ENCODE measurements at places on chromosomes 3 and 15. TPM values are rescaled to one million over a fixed set of nuclear protein-coding genes. Genes with fewer than 3 reads are reported as not detected.
A peak's percentile ranks its signal among the peaks of the same experiment; 100 is the strongest.

DNA sequence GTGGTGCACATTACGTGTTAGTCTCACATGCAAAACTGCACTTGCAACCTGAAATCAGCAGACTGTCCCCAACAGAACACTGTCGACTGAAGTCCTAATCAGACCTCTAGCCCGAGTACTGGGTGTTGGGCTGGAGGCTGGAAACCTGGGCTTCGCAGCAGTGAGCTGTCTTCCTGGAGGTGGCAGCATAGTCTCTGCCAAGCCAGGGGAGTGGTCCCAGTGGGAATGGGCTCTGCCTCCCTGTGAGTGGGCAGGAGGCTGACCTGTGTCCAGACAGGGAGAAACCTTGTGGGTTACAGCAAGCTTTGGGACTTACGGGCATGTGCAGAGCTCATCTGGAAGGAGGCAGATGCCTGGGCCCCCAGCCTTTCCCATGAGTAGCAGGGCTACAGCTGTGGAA is 38.2 kb upstream of the MYZAP start:
- no peaks in the 10 kb centered on the region for H3K27me3 ChIP-seq
- no peak overlapping the region for H3K4me3 ChIP-seq
- H3K27ac ChIP-seq: no peak overlapping the region
- no peak for DNase-seq
- H3K36me3 ChIP-seq: no peaks in the 10 kb centered on the region

GRCh38 chr3:157317895-157318294 is 118.8 kb upstream of the PTX3 start:
- no peak for DNase-seq
- no peaks in the 10 kb centered on the region for H3K4me1 ChIP-seq
- no peak overlapping the region for H3K4me3 ChIP-seq
- no peak overlapping the region for H3K27ac ChIP-seq
- no peaks in the 10 kb centered on the region for H3K27me3 ChIP-seq

DNA sequence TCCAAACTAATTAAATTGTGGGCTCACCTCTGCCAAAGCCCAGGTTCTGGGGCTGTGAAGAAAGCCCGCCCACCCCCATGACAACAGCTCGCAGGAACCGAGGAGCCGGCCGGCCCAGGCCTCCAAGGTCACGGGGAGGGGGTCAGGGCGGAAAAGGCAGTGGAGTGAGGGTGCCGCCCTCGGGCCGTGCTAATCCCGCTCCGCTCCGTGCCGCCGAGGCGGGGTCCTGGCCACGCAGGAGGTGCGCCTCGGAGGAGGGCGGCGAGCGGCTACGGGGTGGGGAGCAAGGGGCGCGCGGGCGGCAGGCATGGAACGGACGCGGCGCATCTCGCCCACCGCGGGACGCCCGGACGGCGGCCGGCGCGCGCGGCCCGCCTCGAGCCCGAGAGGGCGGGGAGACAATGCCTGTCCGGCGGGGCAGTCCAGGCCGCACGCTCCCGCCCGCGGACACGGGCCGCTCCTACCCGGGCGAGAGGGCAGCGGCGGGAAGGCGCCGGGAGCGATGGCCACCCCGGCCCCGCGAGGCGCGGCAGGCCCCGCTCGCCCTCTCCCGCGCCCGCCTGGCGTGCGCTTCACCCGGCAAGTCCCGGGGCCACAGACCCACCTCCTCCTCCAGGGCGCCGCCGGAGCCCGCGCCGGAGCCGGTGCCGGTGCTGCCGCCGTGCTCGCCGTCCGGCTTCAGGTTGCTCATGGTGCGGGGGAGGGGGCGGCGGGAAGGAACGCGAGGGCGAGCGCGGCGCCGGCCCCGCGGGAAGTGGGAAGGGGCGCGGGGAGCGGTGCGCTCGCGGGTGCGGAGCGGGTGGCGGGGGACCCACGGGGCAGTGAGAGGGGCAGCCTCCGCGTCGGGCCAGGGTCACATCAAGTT is 528 bp downstream of the RBPMS2 start:
- no peak overlapping the region for H3K27ac ChIP-seq
- no peak for DNase-seq
- no peaks in the 10 kb centered on the region for H3K4me1 ChIP-seq
- peaks cover 12% of the 10 kb centered on the region for H3K27me3 ChIP-seq
- no peaks in the 10 kb centered on the region for H3K36me3 ChIP-seq
- no peak overlapping the region for H3K4me3 ChIP-seq

DNA sequence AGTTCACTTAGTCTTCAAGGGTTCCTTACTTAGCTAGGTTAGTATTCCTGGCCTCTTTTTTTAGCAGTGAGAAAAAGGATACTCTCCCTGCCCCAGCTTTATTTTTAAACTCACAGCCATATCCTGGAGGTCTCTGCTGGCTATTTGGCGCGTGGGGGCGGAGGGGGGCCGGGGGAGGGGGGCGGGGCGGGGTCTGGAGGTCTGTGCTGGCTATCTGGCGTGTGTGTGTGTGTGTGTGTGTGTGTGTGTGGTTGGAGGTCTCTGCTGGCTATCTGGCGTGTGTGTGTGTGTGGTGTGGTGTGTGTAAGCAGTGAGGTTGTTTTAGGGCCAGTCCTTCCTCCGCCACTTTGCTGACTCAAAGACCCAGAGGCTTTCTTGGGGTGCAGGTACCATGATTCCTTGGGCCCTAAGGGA is 579 bp upstream of the PLAAT1 start:
- DNase-seq: no peak
- H3K4me3 ChIP-seq: no peak overlapping the region
- no peak overlapping the region for H3K27ac ChIP-seq
- no peaks in the 10 kb centered on the region for H3K36me3 ChIP-seq

DNA sequence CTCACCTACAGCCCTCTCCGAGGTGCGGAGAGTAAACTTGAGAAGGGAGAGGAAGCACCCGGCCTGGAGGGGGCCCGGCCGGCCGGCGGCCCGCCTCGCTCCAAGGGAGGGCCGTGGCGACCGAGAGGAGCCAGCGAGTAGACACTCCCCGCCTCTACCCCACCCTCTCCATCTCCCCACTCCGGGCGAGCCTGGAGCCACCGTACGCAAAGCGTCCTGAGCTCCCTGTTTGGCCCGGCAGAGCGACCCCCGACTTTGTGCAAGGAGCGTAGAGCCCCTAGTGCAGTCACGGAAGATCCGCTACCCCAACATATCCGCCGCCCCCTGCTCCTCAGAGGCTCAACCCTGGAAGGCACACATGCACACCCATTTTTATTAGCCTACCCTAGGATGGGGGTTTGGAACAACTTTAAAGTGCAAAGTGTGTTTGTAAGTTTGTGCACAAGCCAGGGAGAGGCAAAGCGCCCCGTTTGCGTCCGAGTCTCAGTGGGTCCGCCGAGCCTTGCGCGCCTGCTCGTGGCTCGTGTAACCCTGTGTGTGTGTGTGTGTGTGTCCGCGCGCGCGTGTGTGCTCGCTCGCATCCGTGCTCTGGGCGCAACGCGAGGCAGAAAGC is 508 bp upstream of the SMAD6 start:
- H3K27ac ChIP-seq: no peak overlapping the region
- H3K4me1 ChIP-seq: peaks cover 6% of the 10 kb centered on the region
- DNase-seq: peak; percentile 56
- H3K4me3 ChIP-seq: peak overlapping the region; percentile 76

DNA sequence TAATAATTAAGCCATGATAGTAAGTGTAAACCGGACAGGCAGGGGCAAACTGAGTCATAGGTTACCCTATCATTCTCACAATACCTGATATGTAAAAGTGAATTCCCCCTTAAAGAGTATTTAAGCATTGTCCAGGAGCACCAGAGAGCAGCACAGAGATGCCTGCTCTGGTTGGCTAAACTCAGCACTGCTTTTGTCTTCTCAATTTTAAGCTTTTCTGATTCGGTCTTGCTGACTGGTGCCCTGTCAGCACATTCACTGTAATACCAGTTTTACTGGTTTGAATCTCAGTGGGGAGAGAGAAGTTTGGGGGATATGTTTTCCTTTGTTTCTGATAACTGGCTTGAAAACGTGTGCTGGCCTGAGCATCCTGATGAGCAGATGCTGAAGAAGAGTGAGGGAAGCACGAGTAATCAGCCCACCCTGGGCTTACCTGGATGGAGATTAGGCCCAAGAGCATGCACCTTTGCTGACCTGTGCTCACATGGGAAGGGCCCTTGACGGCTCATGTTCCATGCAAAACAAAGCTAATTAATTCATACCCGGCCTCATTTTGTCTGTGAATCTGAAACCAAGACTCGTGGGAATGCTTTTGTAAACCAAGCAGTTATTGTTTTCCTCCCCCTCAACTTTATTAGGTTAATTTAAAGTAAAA is 208.5 kb upstream of the MRPL3 start:
- no peaks in the 10 kb centered on the region for H3K36me3 ChIP-seq
- no peaks in the 10 kb centered on the region for H3K4me1 ChIP-seq
- no peak for DNase-seq
- H3K27ac ChIP-seq: no peak overlapping the region
- no peak overlapping the region for H3K4me3 ChIP-seq

DNA sequence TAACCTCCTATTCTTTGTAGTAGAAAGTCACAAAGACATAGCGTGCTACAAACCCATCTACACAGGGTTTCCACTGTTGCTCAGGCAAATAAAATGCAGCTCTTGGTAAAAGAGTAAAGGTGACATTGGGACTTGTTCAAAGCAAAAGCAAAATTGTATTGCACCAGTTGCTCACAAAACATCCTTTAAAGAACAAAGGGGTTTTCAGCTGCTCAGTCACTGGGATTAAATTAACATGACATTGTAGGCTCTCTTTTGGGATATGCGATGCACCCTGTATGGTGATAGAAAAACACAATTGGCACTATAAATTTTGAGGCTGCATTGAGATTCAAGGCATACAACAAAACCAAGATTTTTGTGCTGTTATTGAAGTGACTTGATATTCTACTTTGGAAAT is 447.3 kb upstream of the CNTN3 start:
- no peak overlapping the region for H3K4me3 ChIP-seq
- no peaks in the 10 kb centered on the region for H3K4me1 ChIP-seq
- no peak for DNase-seq
- H3K27me3 ChIP-seq: no peaks in the 10 kb centered on the region
- H3K36me3 ChIP-seq: no peaks in the 10 kb centered on the region
- no peak overlapping the region for H3K27ac ChIP-seq

DNA sequence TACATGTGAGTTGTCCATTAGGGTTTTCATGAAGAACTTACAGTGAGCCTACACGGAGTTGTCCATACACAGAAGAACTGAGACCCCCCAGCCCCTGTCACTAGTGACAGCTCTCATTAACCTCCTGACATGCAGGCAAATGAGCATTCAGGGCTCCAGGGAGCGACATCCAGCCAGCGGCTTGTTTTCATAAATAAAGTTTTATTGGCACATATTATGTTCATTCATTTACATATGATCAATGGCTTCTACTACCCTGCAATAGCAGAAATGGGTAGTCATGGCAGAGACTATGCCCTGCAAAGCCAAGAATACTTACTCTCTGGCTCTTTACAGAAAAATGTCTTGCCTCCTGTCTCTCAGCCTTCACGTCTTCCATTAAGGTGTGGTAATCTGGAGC is 553.5 kb downstream of the EDEM1 start:
- H3K4me3 ChIP-seq: no peak overlapping the region
- no peak for DNase-seq
- H3K4me1 ChIP-seq: no peaks in the 10 kb centered on the region
- no peak overlapping the region for H3K27ac ChIP-seq
- no peaks in the 10 kb centered on the region for H3K36me3 ChIP-seq

- peak overlapping the region; percentile 95 for H3K27ac ChIP-seq
- DNase-seq: no peak
- H3K4me3 ChIP-seq: peak overlapping the region; percentile 87
- no peaks in the 10 kb centered on the region for H3K27me3 ChIP-seq
- peaks cover 58% of the 10 kb centered on the region for H3K4me1 ChIP-seq
Measured at GRCh38 chr3:48466386-48467109, 20.0 kb downstream of the ATRIP start.

- no peak overlapping the region for H3K27ac ChIP-seq
- H3K27me3 ChIP-seq: no peaks in the 10 kb centered on the region
- H3K36me3 ChIP-seq: no peaks in the 10 kb centered on the region
- no peak overlapping the region for H3K4me3 ChIP-seq
Measured at GRCh38 chr3:116314476-116314875, 130.8 kb downstream of the LSAMP start.

GRCh38 chr3:68090571-68090970 is 436.2 kb upstream of the SUCLG2 start:
- H3K4me3 ChIP-seq: no peak overlapping the region
- H3K4me1 ChIP-seq: peaks cover 41% of the 10 kb centered on the region
- no peaks in the 10 kb centered on the region for H3K36me3 ChIP-seq
- DNase-seq: no peak
- no peak overlapping the region for H3K27ac ChIP-seq

GRCh38 chr3:155843569-155843968 is 10.7 kb downstream of the SLC33A1 start:
- no peaks in the 10 kb centered on the region for H3K36me3 ChIP-seq
- peaks cover 10% of the 10 kb centered on the region for H3K4me1 ChIP-seq
- DNase-seq: no peak
- no peaks in the 10 kb centered on the region for H3K27me3 ChIP-seq

DNA sequence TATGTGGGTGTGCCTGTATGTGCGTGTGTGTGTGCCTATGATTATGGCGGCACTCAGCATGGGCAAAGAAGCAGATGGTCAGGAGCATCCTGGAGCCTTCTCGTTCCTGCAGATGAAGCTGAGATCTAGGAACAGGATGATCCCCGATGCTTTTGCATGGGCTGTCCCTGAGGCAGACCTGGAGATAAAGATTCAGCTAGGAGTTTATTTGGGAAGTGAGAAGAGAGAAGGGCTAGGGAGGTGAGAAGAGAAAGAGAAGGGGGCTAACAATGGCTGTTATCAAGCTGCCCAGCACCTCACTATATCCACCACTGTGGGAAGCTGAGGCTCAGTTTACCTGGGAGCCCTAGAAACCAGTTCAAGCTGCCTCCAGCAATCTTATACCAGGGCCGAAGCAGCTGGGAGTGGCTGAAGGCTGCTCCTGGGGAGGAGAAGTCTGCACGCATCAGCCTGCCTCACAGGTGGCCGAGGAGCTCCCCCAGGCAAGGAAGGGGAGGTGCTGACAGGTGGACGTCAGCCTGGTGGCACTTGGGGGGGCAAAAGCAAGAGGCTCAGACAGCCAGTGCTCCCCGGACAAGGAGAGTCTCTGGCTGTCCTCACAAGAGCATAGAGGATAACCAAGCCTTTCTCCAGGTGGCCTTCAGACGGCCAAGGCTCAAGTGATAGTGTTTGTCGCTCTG is 94.0 kb upstream of the IQSEC1 start:
- no peak overlapping the region for H3K27ac ChIP-seq
- H3K4me1 ChIP-seq: no peaks in the 10 kb centered on the region
- H3K4me3 ChIP-seq: no peak overlapping the region
- no peaks in the 10 kb centered on the region for H3K27me3 ChIP-seq
- DNase-seq: no peak
- no peaks in the 10 kb centered on the region for H3K36me3 ChIP-seq

P2RY12 gene
- not detected for total RNA-seq

SAMMSON gene
- not detected for total RNA-seq

LNP1 gene
- 2.3 TPM for total RNA-seq

TGM4 gene
- not detected for total RNA-seq

ILDR1 gene
- not detected for total RNA-seq

GOLGA6L10 gene
- total RNA-seq: 1.8 TPM

SLC7A14 gene
- total RNA-seq: not detected

ZNF660 gene
- 0.02 TPM for total RNA-seq

TMCO5A gene
- not detected for total RNA-seq

GASK1A gene
- total RNA-seq: not detected

PARP15 gene
- total RNA-seq: 70.7 TPM

All from naive thymus-derived CD4-positive, alpha-beta T cell (primary cell).